ENCODE measurements at places on chromosomes 7 and 10. TPM values are rescaled to one million over a fixed set of nuclear protein-coding genes. Genes with fewer than 3 reads are reported as not detected.

- no peak overlapping the region for H3K4me3 ChIP-seq
- no peaks in the 10 kb centered on the region for H3K27me3 ChIP-seq
- H3K27ac ChIP-seq = no peak overlapping the region
- H3K4me1 ChIP-seq = no peaks in the 10 kb centered on the region
- H3K36me3 ChIP-seq = no peaks in the 10 kb centered on the region
- DNase-seq = no peak
These were observed 12.2 kb downstream of the GPR26 start for GRCh38 chr10:123678376-123678775.

DNA sequence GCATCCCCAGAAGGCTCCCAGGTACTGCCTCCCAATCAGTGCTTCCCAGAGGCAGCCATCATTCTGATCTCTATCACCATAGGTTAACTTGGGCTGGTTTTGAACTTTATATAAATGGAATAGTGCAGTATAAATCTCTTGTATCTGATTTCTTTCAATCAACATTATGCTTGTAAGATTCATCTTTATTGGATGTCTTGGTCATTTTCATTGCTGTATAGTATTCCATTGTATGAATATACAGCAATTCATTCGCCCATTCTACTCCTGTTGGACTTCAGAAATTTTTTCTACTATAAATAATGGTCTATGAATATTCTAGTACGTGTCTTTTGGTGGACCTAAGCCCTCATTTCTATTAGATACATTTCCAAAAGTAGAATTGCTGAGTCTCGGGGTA, 16.1 kb upstream of the OGDHL start:
- H3K27ac ChIP-seq = no peak overlapping the region
- no peaks in the 10 kb centered on the region for H3K36me3 ChIP-seq
- H3K27me3 ChIP-seq = peaks cover 1% of the 10 kb centered on the region
- H3K4me1 ChIP-seq = no peaks in the 10 kb centered on the region
- no peak for DNase-seq

DNA sequence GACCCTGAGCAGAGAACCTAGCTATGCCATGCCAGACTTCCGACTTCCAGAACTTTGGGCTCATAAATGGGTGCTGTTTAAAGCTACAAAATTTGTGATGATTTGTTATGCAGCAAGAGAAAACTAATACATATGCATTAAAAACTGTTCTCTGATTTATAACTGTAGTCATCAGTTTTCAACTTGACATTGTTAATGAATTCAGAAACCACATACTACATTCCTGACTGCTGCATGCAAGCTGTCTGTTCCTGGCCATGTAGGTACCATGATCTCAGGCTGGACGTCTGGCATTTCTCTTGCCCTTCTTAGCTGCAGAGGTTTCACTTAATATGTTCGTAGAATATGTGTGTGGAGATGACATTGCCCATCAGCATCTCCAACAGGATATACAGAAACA, 28.4 kb downstream of the MKX start:
- no peak overlapping the region for H3K4me3 ChIP-seq
- H3K27ac ChIP-seq = no peak overlapping the region
- peaks cover 20% of the 10 kb centered on the region for H3K4me1 ChIP-seq
- H3K27me3 ChIP-seq = no peaks in the 10 kb centered on the region

GRCh38 chr7:71348821-71349681, 217.1 kb downstream of the GALNT17 start:
- no peaks in the 10 kb centered on the region for H3K4me1 ChIP-seq
- H3K27ac ChIP-seq = no peak overlapping the region
- no peaks in the 10 kb centered on the region for H3K27me3 ChIP-seq
- DNase-seq = no peak
- H3K36me3 ChIP-seq = no peaks in the 10 kb centered on the region

DNA sequence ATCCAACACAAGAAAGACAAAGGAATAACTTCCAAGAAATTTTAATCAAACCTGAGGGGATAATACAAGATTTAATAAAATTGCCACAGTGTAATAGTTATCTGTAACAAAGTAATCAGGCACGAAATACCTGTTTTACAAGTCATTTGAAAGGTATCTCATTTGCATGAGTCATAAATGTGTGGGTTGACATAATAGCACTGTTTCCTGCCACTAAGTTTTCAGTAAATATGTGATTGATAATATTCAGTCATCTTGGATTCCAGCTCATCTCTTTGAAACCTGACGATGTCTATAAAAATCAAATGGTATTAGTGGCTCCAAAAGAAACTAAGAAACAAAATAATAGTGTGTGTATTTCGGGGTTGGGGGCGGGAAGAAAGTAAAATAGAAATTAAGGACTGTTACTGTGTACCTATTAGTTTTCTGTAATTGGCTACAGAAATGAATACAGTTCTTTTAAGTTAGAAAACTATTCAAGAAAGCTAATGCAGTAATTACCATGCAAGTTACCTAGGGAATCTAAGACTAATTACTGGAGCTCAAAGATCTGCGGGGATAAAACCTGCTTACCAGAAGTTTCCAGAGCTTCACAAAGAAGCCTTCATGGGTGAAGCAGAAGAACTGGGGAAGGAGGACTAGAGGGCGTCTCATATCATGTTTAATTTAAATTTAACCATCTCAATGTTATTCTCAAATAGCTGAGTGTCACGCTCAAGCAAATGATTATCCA, 100.7 kb downstream of the ST8SIA6 start:
- H3K4me3 ChIP-seq = no peak overlapping the region
- no peaks in the 10 kb centered on the region for H3K36me3 ChIP-seq
- no peak overlapping the region for H3K27ac ChIP-seq

DNA sequence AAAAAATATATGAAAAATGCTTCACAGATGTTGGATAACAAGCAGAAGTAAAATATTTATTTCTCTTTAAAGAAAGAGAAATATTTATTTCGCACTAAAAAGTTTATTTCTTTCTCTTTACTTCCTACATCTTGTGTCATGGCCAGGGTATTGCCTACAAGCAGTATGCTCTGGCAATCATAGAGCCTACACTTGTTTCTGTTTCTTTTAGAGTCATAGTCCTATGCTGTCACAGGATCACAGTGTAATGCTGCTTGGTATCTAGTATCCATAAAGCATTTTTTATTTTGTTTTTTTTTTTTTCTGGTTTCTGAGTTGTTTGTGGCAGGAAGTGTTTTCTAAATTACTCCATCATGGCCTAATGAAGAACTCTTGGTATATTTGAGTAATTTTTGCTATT, 116.0 kb downstream of the ATRNL1 start:
- no peak overlapping the region for H3K4me3 ChIP-seq
- DNase-seq = no peak
- no peaks in the 10 kb centered on the region for H3K36me3 ChIP-seq

PRR15 gene
- 1.1 TPM for total RNA-seq

Data from aorta (tissue), 5 donors.